ENCODE measurements at places on chromosomes 11 and 22. TPM values are rescaled to one million over a fixed set of nuclear protein-coding genes. Genes with fewer than 3 reads are reported as not detected.
A peak's percentile ranks its signal among the peaks of the same experiment; 100 is the strongest.

Gene CRYBB3
- 2.1 TPM for total RNA-seq

Gene METTL15
- 15.7 TPM for total RNA-seq

DNA sequence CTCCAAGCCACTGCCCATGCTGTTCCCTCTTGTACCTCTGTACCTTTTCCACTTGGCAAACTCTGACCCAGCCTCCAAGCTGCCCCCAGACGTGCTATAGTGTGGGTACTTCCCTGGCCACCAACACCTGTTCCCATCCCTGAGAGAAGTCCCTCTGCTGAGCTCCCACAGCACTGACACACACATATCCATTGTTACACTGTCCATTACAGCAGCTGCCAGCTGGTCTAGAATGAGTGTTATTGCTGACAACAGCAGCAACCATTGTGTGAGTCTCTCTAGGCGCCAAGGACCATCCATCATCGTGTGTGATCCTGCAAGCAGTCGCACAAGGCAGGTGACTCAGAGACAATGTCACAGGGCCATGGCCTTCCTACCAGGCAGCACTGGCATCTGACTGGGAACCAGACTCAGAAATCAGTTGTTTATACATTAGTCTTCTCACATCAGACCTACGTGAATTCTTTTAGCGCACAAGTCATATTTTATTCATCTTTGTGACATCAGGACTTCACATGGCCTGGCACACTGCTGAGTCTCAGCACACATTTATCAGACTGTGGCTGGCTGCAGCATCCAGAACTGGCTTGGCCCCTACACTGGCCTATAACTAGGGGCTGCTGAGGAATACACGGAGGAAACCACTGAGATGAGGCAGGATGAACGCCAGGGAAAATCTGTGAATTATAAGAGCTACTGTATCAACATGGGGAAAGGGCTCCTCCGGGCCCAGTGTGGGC, 56.4 kb downstream of the SGSM3 start:
- no peak for DNase-seq

DNA sequence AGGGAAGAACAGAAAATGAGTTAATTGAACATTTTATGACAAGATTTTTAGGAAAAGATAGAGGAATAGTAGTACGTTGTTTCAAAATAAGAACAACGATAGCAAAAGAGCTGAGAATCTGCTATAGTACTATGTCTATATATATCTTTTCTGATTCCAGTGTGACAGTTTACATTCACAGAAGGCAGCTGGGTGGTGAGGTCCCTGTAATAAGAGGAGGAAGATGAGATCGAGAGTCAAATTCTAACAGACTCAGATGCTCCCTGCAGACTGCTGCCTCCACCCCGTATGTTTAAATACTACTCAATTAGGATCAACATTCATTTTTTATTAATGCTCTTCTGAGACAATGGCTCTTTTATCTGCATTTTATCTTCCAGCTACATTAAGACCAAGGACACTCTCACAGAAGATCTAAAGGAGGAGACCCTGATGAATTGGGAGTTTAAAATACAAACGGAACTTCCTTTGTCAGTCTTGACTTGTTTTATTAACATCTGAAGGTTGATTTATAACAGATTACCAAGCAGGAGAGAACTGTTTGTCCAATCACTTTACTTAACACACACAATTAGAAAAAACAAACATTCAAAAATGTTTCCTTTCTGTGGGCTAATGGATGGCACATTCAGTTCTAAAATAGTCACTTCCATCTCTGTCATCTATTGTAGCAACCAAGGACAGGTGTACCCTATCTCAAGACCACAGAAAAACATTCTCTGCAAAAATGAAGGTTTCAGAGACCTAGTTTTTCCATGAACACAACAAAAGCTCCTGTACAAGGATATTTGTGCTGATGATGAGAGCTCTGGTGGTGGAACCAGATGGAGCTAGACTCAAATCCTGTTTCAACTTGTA, 240.2 kb downstream of the CADM1 start:
- DNase-seq, result no peak

- peak; percentile 62 for DNase-seq
Observed at GRCh38 chr11:65355013-65355775, 643 bp downstream of the TIGD3 start.
